ENCODE measurements at places on chromosomes 2 and 18.

DNA sequence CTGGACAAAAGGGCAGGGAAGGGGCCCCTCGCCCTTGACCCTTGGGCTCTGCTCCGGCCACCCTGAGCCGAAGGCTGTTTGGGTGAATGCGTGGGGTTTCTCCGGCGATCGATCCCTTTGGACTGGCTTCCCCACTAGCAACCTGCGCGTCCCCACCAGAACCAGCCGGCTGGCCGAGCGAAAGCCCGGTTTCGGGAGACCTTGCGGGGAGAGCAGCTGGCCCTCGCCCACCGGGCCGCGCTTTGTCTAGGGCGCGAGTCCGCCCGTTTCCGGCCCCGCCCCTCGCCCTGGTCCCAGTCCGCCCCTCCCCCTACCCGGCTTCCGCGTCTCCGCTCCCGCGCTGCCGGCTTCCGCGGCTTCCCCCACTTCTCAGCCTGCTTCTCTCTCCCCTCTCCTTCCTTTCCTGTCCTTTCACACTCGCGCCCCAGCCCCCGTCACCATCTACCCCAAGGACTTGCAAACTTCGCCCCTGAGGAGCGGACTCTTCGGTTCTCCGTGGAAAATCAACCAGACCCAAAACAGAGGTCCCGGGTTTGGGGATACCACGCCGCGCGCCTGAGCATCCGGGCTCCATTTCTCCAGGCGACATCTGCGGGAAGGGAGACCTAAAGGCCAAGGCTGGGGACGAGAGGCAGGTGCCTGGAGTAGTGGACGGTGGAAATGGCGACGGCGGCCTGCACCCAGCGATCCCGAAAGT is 48.0 kb upstream of the ATP6V1B1 start:
- DNase-seq, result no peak

DNA sequence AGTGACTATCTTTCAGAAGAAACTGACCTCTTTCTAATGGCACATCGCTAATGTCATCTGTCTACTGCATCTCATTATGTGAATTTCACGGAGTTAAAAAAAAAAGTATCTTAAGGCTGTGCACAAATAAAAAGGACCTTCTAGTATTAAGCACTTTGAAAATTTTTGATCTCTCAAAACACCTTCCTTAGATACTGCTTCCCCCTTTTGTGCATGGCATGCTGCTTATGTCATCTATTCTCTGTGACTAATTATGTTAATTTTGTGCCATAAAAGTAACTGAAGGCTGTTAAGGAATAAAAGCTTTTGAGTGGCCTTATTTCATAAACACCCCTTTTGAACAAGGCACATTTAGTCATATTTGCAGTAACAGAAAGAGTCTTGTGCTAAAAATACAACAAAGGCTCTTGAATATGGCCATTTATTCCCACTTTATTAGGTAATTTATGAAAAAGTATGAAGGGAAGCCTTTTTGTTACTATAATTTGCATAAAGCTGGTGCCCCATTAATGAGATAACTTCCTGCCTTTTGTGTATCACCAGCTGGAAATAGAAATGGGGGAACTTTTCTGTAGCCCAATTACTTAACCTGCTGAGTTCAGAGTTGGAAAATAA is 1412.0 kb upstream of the ZEB2 start:
- DNase-seq, result no peak

- DNase-seq, result no peak
Observed at GRCh38 chr2:113201496-113202304, 27.9 kb downstream of the PSD4 start.

DNA sequence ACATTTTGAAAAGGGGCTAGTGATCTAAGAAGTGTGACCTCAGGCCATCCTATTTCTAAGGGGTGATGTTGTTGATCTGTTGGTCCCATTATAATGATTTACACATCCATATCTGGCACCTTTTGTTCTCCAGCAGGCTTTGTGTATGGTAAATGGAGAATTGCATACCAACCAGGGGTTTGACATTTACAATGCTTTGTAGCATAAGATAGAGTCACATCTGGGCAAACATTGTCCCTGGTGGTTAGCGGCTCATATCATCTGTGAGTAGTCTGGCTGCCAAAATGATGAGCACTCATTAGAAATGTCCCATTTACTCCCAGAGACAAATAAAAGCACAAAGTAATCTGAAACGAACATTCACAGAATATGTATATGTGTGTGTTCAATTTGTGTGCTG is 1775.5 kb upstream of the CELF4 start:
- DNase-seq, result no peak

GRCh38 chr2:213069531-213069930 is 81.9 kb downstream of the IKZF2 start:
- DNase-seq, result no peak

DNA sequence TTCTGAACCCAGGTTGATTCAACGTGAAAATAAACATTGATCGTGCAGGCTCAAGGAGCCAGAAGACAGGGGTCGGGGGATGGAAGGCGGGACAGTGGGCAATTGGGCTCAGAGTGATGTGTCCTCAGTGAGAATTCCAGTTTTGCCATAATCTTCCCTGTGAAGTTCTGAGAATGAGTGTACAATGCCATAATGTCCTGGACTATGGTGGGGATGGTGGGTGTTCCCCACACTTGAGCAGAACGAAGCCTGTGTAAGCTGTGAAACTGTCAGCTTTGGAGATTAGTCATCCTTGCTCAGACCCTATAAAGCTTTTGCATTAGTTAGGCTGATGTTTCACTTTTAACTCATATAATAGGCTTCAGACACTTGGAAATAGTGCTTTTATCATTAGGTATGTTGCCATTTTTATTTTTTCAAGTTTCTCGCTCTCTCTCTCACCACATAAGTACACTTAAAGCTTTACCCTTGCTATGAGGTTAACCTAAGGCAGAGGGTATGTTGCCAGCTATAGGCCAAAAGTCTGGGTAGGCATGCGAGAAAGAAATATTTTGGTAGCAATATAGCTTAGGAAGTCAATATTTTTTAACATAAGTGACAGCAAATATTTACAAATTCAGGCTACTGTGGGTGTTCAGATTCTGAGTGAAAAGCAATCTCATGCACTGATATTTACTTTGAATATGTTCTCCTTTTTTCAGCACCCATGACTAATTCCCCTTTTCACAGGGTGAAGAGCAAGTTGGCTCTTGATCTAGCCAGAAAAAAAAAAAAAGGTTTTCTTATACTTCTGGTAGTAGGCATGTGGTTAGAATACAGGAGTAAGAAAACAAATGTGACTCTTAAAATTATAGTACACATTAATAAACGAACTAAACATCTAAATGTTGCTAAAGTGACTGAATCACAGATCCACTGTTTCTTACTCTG is 47.2 kb downstream of the CDC42EP3 start:
- no peak for DNase-seq

- DNase-seq, result no peak
Observed at GRCh38 chr2:169585673-169586072, 1.5 kb downstream of the PPIG start.

GRCh38 chr2:191125646-191126045 is 25.1 kb downstream of the STAT4 start:
- DNase-seq, result no peak

DNA sequence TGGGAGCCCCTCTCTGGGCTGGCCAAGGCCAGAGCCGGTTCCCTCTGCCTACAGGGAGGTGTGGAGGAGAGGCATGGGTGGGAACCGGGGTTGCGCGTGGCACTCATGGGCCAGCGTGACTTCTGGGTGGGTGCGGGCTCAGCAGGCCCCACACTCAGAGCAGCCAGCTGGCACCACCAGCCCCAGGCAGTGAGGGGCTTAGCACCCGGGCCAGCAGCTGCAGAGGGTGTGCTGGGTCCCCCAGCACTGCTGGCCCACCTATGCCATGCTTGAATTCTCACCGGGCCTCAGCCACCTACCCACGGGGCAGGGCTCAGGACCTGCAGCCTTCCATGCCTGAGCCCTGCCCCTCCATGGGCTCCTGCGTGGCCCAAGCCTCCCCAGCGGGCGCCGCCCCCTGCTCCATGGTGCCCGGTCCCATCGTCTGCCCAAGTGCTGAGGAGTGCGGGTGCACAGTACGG is 248.5 kb upstream of the HNMT start:
- DNase-seq, result no peak

GRCh38 chr2:60359569-60359968 is 193.9 kb downstream of the BCL11A start:
- DNase-seq, result no peak

DNA sequence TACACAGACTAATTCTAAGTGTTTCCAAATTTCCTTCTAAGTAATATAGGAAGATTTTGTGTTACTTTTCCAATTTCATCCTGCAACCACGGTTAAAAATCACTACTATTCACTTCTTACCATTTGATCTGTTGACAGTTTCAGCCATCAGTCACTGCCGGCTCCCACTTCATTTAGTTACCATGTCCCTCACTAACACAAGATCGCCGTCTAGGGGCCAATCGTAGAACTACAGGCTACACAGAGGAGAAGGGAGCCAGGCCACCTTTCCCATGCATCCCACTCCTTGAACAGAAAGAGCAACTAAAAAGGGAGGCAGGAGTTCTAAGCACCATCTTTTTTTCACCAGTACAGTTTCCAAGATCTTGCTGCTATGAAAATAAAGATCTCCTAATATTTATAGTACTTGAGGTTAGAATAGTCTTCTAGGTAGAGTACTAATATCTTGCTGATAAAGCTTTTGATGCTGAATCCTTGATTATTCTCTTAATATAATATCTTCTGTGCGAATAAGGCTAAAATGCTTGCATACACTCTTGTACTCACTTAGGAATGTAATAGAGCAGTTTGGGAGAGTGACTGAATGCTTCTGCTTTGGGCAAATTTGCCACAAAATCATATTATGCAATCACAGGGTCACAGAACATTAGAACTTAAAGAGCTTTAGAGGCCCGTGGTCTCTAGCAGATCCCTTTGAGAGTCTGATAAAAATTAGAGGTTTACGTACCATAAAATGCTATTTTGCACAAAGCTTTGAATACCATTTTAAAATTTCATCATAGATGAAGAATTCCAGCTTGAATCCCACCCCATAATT is 39.5 kb upstream of the CYP1B1 start:
- no peak for DNase-seq

DNA sequence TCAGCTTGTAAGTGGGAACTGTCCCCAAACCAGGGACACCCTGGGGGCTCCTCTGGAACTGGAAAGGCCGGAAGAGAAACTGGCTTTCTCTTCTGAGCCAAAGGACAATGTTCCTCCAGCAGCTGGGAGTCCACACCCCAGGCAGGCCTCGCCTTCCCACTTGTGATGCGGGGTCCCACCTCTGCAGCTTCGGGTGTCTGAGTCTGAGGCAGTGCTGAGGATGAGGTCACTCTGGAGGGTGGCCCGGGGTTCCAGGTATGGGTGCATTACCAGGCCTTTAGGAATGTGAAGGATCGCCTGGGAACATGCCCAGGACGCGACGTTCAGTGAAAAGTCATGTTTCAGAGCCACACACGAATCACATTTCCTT is 18.2 kb upstream of the BOK start:
- no peak for DNase-seq

- no peak for DNase-seq
Observed at GRCh38 chr2:37436323-37436722, 91.9 kb downstream of the QPCT start.

GRCh38 chr18:70671889-70672565 is 383.2 kb downstream of the SOCS6 start:
- DNase-seq, result no peak

DNA sequence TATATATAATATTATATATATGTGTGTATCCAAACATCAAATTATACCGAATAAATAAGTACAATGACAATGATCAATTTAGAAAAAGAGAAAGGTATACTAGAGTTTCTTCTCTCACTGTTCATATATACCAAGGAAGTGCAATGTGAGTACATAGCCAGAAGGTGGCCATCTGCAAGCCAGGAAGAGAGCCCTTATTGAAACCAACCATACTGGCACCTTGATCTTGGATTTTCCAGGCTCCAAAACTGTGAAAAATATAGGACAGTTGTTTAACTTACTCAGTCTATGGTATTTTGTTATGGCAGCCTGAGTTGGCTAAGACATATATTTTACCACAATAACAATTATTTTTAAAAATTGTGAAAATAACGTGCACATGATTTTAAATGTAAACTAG is 1490.2 kb upstream of the SLC39A10 start:
- DNase-seq, result no peak

DNA sequence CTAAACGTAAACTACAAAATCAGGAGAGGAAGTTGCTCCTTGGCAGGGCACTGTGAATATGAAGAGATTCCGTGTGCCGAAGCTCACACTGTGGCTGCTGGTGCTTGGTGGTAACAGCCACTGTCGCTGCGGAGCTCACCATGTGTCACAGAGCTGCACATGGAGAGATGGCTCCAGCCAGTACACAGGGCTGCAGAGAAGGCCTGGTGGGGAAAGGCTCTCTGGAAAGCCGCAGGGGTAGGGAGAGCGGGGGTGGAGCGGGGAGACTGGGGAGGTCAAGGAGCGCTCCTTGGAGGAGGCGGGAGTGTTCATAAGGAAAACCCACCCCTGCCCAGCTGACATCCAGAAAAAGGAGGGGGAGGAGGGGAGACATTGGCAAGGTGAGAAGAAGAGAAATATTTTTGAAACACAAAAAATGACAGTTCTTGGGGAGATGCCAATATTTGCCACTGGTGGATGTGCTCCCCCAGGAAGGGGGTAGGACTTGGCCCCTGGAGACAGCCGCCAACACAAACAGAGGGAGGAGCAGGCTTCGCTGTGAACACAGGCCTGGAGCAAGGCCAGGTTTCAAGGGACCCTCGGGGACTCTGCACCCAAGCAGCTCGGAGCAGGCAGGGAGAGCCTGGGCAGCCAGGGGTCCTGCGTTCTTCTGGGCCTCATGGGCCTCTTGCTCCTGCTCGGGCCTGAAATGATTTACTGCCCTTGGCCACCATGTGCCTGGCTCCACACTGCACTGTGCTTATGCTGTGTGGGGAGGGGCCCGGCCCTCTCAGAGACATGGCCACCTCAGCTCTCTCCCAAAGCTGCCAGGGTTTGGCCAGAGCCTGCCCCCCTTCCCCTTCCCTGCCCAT is 102.6 kb upstream of the GLI2 start:
- DNase-seq, result no peak
